ENCODE measurements at places on chromosomes 3 and 15. TPM values are rescaled to one million over a fixed set of nuclear protein-coding genes. Genes with fewer than 3 reads are reported as not detected.
A peak's percentile ranks its signal among the peaks of the same experiment; 100 is the strongest.

RPUSD2 gene
- total RNA-seq: 6.4 TPM

HGD gene
- 3.2 TPM for total RNA-seq

LDHAL6B gene
- total RNA-seq: not detected

STX19 gene
- 2.8 TPM for total RNA-seq

C2CD4B gene
- total RNA-seq: 3.5 TPM

GABRB3 gene
- 3.2 TPM for total RNA-seq

ZNF502 gene
- total RNA-seq: 4.1 TPM

AGBL1 gene
- total RNA-seq: 6.5 TPM

POTEB2 gene
- total RNA-seq: not detected

TNNC1 gene
- total RNA-seq: 88.9 TPM

- no peak for DNase-seq
These were observed 24.0 kb upstream of the SRP14 start for GRCh38 chr15:40062816-40063562.

DNA sequence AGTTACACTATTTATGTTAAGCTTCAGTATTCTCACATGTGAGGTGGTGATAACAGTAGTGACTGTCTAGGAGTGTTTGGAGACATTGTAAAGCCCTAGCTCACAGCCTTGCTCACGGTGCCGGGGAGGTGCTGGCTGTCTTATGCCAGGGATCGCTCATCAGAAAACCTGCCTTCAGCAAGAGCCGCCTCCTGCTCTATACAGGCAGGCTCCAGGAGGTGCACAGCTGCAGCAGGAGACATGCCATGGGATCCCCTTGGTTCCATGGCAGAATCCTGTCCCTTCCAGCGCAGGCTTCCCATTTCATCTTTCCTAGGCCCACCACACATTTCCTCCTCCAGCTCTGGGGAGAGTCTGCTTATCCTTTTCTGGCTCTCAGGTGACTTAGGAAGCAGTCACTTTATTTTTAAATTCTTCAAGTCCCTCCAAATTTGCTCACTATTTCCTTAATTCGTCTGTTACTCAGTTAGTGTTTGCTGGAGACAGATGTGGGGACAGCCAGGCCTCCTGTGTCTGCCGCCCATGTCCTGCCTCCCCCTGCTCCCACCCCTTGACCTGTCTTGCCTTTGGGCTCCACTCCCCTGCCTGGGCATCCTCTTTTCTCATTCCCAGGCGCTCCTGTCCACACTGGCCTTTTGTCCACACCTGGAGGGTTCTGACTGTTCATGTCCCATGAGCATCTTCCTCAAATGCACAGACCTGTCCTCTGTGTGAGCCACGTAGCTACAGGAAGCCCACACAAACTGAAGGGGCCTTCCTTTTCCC is 31.7 kb downstream of the SLCO2A1 start:
- DNase-seq: no peak

GRCh38 chr3:136078421-136079364 is 113.2 kb downstream of the PPP2R3A start:
- no peak for DNase-seq

DNA sequence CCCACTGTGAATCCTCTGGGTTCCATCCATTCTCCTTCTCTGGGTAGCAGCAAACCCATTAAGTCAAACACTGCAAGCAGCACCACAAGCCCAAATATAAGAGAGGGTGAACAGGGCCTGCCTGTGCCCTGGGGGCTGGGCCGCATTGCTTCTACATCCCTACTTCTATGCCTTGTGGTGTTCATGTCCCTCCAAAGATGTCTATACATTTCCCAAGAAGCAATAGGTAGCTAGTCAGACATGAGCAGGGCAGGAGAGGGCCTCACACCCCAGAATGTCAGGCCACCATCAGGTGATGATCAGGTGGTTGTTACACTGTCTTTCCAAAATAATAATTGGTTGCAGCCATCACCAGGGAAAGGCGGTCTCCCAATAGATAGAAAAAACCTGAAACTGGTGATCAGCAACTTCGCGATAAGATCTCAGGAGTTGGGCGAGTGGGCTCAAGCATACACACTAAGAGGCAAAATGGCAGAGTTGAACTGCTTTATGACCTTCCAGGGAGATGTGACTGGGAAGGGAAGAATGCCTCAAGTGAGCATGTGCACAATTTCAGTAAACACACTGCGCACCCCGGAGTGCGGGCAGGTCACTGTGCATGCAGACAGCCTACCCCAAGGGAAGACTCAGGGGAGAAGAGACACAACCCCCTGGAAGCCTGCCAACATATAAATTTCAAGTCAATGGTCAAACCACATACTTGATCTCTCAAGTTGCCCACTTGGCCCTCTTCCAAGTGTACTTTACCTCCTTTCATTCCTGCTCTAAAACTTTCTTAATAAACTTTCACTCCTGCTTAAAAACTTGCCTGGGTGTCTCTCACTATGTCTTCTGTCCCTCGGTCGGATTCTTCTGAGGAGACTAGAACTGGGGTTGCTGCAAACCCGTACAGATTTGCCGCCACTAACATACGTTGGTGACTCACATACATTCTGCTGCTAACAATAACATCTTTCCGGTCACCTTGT is 39.9 kb downstream of the KLF15 start:
- DNase-seq: peak; percentile 55

DNA sequence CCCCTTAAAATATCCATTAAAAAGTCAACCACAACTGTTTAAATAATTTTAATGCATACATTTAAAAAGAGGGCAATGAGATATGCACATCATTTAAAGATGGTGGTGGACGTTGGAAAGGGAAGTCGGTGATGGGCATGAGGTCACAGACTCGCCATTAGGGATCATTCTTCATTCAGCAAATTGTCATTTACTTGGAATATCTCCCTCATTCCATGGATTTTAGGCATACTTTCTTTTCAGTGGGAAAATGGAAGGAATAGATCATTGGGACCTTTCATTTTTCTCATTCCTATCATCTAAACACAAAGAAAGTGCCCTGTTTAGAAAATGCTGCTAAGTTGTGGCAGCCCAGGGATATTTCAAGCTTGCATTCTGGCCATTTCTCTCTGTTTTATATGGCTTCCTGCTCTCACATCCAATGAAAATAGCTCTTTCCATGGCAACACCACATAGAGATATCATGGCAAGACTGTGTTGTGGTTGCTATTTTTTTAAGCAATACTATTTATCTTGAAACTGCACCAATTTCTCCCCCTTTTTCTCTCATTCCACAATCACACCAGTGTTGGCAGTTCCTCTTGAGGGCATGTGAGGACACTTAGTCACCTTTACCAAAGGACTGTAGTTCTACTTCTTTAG is 40.7 kb upstream of the LMCD1 start:
- no peak for DNase-seq

DNA sequence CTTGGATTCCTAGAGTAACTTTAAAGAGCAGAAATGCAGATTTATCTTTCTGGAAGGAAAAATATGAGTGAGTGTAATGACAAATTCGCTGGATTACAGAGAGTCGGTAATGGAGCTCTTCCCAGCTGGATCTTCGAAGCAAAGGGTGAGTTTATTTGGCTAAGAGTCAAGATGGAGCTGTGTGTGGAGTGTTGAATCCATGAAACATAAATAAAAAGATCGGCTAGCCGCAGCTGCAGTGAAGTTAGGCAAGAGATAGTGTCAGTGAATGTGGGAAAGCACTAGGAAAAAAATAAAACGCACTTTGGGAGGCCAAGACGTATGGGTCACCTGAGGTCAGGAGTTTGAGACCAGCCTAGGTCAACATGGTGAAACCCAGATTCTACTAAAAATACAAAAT is 10.3 kb downstream of the NAALADL2 start:
- no peak for DNase-seq

DNA sequence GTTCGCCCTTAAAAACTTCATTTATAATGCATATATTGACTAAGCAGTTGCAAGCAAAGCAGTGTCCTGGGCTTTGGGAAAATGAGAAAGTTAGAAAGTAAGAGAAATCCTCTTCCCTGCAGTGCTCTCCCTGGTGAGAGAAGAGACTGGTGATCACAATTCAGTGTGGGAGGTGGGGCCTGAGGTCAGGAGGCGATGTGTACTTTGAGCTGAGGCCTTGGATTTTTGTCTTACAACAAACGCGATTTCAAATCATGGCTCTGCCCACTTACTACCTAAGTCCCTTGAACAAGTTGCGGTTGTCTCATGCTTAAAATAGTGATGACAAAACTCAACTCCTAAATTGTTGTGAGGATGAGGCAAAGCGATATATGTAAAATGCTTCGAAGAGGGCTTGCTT is 316.3 kb upstream of the NECTIN3 start:
- DNase-seq: no peak

DNA sequence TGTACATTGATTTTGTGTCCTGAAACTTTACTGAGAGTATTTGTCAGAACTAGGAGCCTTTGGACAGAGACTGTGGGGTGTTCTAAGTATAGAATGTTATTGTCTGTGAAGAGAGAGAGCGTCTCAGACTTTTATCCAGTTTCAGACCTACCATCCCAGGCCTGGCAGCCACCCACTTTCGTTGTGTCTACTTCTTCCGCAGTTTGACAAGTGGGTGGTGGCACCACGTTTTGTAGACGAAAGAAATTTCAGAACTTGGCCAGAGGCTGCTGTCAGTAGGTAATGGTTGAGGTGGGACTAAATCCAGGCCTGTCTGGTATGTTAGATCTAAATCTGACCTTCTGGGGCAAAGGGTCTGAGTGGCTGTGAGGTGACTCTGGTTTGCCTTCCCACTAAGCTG is 13.4 kb upstream of the TRAK1 start:
- no peak for DNase-seq

DNA sequence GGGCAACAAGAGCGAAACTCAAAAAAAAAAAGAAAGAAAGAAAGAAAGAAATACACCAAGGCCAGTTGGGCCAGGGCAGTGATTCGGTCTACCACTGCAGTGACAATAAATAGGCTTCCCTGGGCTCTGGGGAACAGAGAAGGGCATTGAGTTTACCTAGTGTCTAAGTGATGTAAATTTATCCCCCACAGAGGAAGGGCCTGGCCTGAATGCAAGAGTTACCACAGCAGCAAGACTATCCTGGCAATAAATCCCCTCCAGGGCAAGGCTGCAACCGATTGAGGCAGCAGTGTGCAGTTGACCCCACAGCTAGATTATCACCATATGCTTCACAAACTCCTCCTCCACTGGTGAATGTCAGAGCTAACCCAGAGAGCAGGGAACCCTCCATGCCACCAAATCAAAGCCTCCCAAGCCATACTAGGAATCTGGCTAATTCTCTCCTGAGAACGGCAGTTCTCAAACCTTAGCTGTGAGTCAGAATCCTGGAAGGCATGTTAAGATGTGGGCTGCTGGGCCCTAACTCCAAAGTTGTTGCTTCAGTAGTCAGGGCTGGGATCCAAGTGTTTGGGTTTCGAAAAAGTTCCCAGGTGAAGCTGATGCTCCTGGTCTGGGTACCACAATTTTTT is 64.3 kb upstream of the GATM start:
- no peak for DNase-seq

GRCh38 chr3:54520060-54520459 is 397.7 kb downstream of the CACNA2D3 start:
- DNase-seq: no peak

- DNase-seq: no peak
These were observed 68.0 kb upstream of the XCR1 start for GRCh38 chr3:46095307-46095706.

DNA sequence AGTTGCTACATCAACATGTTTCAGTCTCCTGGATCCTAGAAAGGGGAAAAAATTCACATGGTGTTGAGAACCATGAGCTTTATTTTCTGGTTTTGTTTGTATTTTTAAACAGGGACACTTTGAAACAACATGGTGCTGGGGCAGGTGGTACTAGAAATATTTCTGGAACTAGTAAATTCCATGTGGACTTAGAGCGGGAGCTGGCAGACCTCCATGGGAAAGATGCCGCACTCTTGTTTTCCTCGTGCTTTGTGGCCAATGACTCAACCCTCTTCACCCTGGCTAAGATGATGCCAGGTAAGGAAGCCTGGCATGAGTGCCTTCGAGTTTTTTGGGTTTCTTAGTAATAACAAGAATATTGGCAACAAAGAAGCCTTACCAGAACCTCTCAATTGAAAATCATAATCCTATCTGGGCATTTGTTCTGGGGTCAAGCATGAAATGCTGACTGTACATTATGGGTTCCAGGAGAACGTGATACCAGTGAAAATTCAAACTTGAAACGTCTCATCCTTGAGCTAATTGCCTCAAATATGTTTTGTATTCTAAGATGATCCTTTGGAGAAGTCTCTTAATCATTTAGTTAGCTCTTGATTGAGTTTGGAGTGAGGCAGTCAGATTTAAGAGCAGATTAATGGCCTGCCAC is 7.9 kb downstream of the ALAS1 start:
- no peak for DNase-seq

GRCh38 chr3:72383883-72384282 is 464.4 kb downstream of the SHQ1 start:
- no peak for DNase-seq

DNA sequence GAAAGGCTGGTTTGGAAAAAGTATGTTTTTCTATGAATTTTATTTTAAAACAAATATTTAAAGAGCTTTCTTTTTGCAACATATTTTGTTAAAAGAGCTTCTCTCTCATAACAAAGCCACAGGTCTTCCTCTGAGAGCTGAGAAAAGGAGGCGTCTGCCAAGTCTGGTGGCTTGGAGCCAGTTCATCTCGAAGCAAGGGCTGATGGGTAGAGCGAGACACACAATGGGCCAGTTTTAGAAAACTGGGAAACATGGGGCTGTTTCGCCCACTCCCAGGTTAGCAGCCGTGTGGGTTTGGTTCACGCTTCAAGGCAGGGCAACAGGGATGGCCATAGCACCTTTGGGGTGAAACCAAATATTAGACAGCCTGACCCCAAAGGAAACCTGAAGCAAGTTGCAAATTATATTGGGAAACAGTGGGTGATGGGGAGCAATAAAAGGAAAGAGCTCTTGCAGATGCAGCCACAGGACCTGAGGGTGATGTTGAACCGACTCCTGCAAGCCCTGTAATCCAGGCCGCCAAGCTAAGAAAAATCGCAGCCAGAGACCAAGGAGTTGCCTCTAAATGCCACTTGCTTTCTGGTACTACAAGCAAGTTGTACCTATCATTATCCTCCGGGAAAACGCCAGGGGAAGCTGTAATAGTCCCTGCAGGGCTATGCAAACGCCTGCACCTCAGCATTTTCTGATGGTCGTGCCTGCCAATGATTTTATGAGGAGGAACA is 88.4 kb upstream of the GALNT15 start:
- DNase-seq: no peak

DNA sequence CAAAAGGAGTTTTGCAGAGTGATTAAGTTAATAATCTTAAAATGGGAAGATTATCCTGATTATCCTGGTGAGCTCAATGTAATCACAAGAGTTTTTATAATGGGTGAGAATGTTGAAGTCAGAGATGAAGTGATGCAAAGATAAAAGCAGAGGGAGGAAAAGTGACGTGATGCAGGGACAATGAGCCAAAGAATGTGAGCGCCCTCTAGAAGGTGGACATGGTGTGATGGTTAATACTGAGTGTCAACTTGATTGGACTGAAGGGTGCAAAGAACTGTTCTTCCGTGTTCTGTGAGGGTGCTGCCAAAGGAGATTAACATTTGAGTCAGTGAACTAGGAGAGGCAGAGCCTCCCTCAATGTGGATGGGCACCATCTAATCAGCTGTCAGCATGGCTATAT is 569.6 kb upstream of the AGTR1 start:
- no peak for DNase-seq

GRCh38 chr3:33041909-33042308 is 55.0 kb downstream of the GLB1 start:
- DNase-seq: no peak
